ENCODE measurements at places on chromosomes 16 and 17.
A peak's percentile ranks its signal among the peaks of the same experiment; 100 is the strongest.

DNA sequence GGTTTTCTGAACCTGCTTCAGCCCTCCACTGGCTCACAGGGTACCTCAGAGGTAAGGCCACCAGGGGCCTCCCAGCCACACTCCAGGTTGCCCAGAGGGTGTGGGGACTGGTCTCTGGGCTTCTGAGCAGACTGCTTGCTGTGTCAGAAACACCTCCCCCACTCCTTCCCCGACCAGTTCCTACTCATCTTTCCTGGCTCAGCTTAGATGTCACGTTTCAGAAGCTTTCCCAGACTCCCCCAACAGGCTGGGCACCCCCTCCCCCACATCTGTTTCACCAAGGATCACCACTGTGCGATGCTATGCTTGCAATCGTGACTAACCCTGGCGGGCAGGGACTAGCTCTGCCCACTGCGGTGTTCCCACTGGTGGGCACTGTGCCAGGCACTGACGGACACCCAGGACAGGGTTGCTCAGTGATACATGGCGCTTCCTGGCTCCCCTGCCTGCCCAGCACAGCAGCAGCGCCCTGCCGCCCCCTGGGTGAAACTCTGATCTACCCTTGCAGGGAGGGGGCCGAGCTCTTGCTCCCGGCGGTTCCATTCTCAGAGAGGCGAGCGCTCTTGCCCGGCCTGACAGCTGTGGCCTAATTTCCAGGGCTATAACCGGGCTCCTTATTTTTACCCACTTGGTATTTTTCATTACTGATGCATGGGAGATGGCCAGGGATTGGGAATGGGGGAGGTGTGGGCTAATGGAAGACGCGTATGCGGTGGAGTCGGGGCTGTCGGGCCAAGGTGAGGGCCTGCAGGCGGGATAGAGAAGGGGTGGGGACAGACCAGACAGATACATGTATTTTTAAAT lies 29.4 kb upstream of the MTSS2 start:
- no peak for DNase-seq

DNA sequence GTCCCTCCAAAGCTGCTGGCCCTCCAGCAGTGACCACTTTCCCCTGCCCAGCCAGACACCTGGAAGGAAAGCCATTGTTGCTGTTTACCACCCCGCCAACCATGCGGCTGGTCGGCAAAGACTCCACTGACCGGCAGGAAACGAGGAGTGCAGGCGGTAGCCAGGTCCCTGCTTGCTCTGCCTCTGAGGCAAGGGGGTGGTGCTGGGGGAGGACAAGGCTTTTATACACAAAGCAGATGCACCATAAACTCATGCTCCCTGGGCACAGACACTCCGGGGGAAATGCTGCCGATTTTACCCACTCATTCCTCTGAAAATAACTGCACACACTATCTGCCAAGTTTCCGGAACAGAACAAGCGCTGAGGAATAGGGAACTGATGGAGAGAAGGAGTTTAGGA lies 62.8 kb upstream of the GRIN2A start:
- DNase-seq: no peak

- DNase-seq: no peak
Observed at GRCh38 chr17:40491486-40491885, 9.9 kb downstream of the TNS4 start.

DNA sequence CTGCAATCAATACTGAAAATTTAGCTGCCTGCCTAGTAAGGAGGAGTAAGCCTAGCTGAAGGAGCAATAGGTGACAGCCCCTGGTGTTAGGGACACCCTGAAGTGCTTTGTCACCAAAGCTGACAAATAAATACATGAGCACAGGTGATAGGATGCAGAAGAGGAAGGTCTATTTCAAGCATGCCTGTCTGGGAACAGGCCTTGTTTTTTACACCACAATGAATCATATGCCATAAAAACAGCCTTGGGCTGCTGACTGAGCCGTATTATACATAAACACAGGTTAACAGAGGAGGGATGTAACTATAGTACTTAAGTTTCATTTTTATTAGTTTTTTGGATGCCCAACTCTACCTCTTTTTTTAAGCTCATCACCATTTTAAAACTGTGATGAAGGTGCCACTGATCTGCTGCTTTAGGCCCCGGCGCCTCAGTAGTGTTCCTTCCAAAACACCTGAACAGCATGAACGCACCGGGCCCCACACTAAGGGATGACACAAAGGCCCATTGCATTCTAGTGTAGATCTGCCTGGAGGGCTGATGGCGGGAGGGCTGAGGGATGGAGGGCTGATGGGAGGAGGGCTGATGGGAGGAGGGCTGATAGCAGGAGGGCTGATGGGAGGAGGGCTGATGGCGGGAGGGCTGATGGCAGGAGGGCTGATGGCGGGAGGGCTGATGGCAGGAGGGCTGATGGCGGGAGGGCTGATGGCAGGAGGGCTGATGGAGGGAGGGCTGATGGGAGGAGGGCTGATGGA lies 150.3 kb downstream of the AATF start:
- DNase-seq: no peak

DNA sequence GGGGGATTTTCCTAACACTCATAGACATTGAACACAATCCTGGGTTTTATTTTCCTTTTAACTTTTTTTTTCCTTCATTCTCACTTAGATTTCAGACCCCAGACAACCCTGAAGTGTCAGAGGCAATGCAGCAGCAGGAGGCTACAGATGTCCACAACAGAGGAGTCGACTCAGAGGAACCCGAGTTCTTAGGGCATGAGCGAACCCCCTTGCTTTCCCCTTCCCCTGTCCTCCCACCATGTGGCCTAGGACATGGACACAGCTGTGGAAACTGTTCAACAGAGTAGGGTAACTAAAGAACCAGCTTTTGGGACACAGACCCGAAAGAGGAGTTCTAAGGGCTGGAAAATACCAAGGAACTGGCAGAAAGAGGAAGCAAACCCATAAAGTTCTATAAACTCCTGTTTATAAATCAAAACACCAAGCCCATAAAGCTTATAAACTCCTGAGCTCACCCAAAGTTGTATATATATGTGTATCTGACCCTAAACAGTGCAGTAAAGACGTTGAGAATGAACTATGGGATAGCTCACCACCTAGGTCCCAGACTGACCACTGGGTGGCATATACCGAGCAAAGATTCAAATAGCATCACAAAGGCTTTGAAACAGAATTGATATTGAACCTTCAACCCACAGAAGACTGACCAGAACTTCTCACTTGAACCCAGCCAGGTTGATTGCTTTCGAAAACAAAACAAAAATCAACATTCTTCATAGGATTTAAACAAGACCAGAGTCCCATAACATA lies 33.9 kb downstream of the CMTM4 start:
- DNase-seq: no peak

GRCh38 chr16:13098536-13098935 lies 197.1 kb downstream of the SHISA9 start:
- DNase-seq: no peak

GRCh38 chr17:5299383-5299782 lies 17.3 kb downstream of the RABEP1 start:
- no peak for DNase-seq

DNA sequence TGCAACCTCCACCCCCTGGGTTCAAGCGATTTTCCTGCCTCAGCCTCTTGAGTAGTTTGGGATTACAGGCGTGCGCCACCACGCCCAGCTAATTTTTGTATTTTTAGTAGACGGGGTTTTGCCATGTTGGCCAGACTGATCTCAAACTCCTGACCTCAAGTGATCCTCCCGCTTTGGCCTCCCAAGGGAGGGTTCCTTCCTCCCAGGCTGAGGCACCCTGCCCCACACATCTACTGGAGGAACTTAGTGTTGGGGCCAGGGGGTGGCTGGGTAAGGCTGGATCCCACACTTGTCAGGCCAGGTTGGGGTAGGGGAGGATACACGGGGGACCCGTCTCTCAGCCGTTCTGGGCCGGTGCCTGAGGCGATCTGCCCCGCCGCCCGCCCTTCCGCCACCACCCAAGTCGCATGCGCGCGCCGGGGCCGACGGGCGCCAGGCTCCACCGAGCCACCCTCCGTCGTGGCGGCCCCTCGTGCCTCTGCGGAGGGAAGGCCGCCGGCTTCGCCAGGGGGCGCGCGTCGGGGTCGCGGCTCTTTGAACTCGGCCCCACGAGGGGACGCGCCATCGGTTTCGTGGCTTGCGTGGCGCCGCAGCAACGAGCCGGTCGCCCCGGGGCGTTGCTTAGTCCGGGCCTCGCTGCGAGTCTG lies 15.9 kb downstream of the GRB7 start:
- peak; percentile 63 for DNase-seq

DNA sequence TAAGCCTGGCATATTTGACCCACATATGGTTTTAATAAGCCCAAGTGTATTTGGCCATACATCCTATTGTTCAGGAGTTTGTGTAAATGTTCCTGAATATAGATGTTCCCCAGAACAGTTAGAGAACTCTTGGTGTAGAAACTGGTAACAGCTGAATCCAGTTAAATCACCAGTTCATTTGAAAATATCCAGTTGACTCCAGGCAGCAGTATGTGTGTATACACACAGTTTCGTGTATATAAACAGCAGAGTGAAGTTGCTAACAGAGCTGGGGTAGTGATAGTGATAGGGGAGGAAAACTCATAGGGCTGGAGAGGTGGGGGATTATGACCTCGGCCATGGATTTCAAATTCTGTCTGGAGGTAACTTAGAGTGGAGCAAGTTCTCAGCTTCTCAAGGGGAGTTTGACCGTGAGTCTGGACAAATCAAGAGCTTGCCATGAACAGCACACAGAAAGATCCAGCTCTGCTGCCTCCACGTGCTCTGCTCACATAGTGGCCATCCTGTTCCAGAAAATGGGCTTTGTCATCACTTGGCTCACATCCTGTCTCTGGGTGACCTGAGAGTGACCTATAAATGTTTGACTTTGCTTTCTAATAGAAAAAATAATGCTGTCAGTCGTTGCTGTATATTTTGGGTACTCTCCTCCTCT lies 30.6 kb upstream of the MMD start:
- no peak for DNase-seq

DNA sequence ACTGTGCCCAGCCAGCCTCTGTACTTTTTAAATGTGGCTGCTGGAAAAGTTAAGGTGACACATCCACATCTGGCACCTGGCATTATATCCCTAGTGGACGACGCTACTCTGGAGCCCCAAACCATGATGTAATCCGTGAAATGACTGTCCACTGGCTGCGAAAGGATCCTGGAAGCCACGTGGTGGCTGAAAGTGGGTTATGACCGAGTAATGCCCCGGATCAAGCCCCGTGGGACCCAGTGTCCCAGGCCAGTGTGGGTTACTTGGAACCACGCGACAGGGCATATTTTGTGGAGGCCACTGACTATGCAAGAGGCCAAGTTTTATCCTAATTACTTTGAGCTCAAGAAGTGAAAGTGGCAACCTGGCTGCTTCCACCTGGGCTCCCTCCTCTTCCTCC lies 79.6 kb downstream of the PGS1 start:
- no peak for DNase-seq

DNA sequence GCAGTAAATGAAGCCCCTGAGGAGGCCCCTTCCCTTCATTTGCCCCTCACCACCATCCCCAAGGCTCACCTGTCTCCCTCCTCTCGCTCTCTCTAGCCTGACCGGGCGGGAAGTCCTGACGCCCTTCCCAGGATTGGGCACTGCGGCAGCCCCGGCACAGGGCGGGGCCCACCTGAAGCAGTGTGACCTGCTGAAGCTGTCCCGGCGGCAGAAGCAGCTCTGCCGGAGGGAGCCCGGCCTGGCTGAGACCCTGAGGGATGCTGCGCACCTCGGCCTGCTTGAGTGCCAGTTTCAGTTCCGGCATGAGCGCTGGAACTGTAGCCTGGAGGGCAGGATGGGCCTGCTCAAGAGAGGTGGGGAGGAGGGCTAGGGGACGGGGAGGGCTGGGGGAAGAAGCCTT lies 21.0 kb downstream of the WNT9B start:
- DNase-seq: no peak

GRCh38 chr16:84069540-84069939 lies 26.9 kb upstream of the SLC38A8 start:
- no peak for DNase-seq

DNA sequence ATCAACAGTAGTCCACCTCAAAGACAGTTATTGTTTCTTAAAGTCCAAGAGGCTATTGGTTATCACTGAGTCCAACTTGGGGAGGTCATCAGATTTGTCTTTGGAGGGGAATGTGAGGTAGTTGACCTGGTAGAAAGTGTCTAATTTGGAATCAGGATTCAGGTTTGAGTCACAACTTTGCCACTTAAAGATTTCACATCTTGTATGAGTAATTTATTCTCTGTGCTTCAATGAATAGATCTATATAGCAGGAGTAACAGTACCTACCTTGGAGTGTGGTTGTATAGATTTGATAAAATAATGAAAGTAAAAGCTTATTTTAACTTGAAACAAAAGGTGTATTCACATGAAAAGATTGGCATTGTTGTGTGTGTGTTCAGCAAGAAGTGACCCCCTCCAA lies 119.3 kb upstream of the TBX2 start:
- no peak for DNase-seq

GRCh38 chr17:78684026-78684425 lies 98.0 kb downstream of the CYTH1 start:
- no peak for DNase-seq

DNA sequence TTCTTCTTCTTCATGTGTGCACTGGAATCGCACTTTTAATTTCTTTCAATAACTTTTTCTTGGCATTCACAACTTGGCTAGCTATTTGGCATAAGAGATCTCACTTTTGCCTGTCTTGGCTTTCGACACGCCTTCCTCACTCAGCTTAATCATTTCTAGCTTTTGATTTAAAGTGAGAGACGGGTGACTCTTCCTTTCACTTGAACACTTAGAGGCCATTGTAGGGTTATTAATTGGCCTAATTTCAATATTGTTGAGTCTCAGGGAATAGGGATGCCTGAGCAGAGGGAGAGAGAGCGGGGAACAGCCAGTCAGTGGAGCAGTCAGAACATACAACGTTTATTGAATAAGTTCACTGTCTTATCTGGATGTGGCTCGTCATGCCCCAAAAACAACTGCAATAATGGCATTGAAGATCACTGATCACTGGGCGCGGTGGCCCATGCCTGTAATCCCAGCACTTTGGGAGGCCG lies 200.3 kb downstream of the SEC14L1 start:
- no peak for DNase-seq

DNA sequence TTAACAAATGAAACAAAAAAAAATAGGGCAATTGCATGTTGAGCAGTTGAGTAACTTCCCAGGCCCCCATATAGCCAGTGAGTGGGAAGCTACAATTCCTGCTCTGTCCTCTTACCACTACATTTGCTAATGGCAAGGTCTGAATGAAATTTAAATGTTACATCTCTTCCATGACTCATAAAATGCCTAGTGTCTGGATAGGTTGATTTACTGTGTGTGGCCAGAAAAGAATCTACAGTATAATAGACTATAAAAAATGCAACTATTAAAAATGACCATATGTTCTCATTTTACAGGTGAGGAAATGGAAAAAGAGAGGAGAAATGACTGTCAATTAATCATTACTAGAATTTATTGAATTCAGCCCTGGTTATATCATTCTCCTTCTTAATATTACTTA lies 1199.3 kb downstream of the CDH11 start:
- no peak for DNase-seq

Measured in activated T-helper 1 cell treated with Interleukin-2 at 50 U/mL for 16 hours (primary cell).